ENCODE measurements at places on chromosomes 12 and 14.

DNA sequence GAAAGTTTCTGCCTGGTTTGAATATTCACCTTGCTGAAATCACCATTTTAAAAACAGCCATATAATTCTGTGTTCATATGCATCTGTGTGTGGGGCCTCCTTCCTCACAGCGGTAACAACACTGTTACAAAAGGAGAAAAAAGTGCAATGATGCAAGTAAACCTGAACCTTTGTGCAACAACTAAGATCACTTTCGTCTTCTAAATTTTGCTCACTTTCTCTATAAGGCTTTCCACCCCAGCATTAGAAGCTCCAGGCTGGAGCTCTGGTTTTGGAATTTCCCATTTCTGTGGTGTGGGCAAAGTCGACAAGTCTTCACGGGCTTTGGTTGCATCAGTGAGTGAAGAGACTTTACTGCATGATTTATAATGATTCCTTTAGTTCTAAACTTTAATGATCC, 18.4 kb downstream of the FGD6 start:
- DNase-seq: no peak

- no peak for DNase-seq
Measured at GRCh38 chr14:30974628-30975027, 50.8 kb upstream of the AP4S1 start.

DNA sequence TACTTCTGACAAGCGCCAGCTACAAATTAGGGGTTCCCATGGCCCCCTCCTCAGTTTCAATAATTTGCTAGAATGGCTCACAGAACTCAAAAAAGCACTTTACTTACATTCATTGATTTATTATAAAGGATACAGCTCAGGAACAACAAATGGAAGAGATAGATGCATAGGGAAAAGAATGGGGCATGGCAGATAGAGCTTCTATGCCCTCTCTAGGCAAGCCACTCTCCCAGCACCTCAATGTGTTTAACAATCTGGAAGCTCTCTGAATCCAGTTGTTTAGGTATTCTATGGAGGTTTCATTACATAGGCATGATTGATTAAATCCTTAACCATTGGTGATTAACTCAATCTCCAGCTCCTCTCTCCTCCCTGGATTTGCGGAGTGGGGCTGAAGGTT, 184.5 kb upstream of the DAAM1 start:
- no peak for DNase-seq

GRCh38 chr12:98606359-98606988, 13.0 kb downstream of the SLC25A3 start:
- no peak for DNase-seq

- no peak for DNase-seq
Measured at GRCh38 chr12:21546716-21547115, 20.6 kb downstream of the SPX start.

GRCh38 chr14:89184952-89185351, 232.1 kb downstream of the FOXN3 start:
- no peak for DNase-seq

DNA sequence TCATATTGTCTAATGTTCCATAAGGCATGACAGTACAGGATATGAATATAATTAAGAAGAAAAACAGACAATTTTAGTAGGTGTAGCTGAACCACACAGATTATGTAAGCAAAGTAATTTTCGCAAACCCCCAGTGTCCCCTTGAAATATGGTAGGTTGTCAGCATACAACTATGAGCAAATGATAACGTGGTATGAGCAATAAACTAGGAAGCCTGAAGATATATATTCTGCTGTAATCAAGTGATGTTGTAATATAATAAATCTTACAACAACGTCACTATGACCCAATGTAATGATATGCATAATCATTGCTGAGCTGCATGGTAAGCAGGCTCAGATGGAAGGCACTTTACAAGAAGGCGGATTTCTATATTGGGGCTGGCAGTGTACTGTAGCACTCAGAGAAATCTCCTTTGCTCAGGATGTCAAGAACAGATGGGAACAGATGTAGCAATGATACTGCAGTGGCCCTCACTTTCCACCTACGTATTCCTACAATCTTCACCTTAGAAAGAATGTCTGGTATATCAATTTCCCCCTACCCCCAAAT, 47.8 kb upstream of the MYF6 start:
- DNase-seq: no peak

DNA sequence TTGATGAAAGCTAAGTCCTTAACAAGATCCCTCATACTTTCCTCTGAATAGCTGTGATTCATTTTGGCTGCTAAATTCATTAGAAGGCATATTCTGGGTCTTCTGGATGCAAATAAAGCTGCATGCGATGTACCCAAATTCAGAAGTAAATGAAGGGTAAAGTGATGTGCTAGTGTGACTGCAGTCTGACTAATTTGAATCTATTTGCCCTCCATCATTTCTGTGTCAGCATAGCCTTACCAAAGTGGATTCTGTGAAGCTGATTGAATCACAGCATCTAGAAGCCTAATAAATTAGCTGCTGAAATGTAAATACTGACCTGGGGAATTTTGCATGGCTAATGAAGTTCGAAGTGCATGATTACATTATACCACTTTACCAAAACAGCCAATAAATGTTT, 162.2 kb downstream of the TPH2 start:
- DNase-seq: no peak

DNA sequence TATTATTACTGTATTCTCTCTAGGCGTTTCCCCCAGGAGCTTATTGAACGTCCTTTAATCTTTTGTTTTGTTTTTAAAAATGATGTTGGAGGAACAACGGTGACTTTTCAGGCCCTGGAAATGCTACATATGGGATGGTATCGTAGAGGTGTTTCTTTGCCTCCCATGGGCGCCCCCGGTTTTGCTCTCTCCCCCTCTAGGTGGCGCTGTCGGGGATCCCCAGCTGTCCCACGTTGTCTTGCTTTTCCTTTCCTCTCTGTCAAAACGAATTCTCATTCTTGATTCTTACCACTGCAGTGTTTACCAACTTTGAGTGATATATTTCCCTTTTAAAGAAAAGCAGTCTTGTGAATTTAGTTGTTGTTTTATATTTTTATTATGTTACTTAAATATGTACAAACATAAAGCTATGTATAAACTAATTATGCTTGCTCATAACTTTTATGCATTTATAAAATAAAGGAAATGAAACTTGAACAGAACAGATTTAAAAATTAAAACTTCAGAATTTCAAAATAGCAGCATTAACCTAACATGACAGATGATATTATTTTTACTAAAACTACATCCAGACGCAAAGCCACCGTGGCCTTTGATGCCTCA, 171.9 kb downstream of the RGS6 start:
- DNase-seq: peak; percentile 11

GRCh38 chr12:114401328-114402083, 4.4 kb downstream of the TBX5 start:
- DNase-seq: no peak

DNA sequence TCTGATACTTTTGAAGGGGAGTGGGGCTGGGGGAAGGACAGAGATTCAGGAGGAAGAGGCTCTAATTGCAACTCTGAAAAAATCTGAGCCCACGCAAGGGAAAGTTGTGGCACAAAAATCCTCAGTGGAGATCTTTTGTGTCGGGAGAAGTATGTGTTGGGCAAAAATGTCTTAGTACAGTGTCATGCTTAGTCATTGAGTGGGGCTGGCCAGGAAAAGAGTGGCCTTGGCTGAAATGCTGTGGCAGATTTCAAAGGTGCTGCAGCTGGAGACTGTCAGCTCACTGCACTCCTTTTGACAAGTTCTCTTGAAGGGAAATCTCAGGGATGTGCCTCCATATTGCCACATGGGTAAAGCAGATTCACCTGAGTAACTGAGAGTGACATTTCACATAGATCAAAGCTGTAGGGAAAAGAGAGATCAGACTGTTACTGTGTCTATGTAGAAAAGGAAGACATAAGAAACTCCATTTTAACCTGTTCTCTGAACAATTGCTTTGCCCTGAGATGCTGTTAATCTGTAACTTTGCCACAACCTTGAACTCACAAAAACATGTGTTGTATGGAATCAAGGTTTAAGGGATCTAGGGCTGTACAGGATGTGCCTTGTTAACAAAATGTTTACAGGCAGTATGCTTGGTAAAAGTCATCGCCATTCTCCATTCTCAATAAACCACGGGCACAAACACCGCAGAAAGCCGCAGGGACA, 36.0 kb upstream of the GLIPR1 start:
- DNase-seq: no peak

- DNase-seq: peak; percentile 35
Measured at GRCh38 chr14:74841230-74842207, 34.4 kb downstream of the PROX2 start.

DNA sequence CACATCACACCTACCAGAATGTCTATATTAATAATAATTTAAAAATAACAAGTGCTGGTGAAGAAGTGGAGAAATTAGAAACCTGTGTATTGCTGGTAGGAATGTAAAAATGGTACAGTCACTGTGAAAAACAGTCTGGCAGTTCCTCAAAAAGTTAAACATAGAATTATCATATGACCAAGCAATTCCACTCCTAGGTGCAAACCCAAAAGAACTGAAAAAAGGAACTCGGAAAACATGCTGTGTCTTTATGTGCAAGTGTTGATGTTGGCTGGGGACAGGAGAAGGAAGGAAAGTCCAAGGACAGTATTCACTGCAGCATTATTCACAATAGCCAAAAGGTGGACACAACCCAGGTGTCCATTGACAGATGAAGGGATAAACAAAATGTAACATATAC, 146.5 kb downstream of the TTC7B start:
- no peak for DNase-seq

DNA sequence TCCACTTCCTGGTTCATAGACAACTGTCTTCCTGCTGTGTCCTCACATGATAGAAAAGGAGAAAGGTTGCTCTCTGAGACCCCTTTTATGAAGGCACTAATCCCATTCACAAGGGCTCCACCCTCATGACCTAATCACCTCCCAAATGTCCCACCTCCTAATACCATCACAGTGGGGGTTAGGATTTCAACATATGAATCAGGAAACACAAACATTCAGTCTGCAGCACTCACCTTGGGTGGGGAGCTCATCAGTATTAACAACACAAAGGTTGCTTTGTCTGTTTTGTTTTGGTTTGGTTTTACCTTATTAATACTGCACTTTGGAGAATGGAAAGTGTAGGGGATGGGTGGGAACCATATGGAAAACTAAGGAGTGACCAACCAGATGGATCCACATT, 10.5 kb upstream of the SMCO2 start:
- DNase-seq: no peak

DNA sequence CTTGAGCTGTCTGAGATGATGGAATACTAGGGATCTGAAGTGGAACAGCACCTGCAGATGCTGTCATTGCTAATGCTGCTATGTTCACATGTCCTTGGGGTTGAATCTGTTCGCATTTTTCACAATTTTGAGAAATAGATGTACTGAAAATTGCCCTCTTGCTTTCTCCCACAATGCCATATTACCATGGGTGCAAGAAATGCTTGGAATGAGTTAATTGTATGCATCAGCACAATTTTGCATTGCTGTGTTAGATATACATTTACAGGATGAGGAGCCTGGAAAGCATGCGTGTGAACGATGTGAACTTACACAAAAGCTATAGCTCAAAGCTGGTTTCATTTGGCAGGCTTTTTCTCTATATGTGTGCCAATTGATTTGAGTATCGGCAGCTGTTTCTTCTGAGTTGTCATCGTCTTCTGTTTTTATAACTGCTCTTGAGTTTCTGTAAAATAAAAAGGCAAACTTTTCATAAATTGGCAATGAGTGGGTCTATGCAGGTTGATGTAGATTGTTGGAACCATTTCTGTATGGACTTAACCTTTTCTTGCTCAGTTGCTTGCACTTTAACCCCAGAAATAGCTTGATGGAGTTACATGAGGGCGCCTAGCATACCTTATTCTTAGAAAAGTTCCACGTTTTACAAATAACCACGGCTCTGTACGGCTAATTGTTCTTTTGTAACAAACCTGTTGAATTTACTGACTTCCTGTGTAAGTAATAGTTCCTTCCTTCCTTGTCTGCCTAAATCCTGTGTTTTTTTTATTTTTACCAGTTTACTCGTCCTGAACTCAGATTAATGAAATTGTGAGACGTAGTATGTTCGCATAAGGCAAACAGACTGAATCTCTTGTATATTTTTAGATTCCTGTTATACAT, 105.9 kb downstream of the FGD4 start:
- DNase-seq: no peak

- no peak for DNase-seq
Measured at GRCh38 chr12:124722878-124723277, 140.8 kb downstream of the SCARB1 start.
